Fibroblast of lung (primary cell): ENCODE measurements at places on chromosomes 5 and 9.

GRCh38 chr9:4496497-4496896, 6.2 kb downstream of the SLC1A1 start:
- DNase-seq, result no peak

DNA sequence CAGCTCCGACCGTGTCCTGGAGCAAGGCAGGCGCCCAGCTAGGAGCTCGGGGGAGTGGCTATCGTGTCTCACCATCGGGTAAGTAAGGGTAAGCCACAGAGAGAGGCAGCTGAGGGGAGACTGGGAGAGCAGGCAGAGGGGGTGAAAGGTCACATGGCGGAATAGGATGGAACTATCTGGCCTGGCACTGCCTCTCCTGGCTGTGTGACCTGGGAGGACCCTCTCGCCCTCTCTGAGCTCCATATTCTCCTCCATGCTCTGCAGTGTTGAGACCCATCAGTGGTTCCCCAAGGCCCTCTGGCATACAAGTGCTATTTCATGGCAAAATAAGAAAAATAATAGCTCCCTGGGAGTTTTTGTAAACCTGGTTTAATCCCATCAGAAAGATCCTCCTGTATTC, 43.9 kb upstream of the ASS1 start:
- DNase-seq, result no peak

DNA sequence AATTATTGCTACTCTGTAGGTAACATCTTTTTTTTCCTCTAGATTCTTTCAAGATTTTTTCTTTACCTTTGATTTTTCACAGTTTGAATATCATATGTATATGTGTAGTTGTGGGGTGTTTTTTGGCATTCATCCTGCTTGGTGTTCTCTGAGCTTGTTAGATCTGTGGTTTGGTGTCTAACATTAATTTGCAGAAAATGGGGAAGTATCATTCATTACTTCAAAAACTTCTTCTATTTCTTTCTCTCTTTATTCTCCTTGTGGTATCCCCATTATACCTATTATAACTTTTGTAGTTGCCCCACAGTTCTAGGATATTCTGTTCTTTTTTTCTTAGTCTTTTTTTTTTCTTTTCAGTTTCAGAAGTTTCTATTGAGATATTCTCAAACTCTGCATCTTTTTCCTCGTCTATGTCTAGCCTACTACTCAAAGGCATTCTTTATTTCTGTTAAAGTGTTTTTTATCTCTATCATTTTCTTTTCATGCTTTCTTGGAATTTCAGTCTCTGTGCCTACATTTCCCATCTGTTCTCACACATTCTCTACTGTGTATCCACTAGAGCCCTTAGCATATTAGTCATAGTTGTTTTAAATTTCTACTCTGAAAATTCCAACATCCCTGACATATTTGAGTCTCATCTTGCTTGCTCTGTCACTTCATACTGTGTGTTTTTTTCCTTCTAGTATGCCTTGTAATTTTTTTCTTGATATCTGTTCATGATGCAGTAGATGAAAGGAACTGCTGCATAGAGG, 60.1 kb upstream of the GNA14 start:
- peak; percentile 87 for DNase-seq

GRCh38 chr5:166553778-166554177, 1737.7 kb upstream of the WWC1 start:
- no peak for DNase-seq

GRCh38 chr9:80175286-80176150, 603.8 kb downstream of the TLE4 start:
- peak; percentile 36 for DNase-seq

DNA sequence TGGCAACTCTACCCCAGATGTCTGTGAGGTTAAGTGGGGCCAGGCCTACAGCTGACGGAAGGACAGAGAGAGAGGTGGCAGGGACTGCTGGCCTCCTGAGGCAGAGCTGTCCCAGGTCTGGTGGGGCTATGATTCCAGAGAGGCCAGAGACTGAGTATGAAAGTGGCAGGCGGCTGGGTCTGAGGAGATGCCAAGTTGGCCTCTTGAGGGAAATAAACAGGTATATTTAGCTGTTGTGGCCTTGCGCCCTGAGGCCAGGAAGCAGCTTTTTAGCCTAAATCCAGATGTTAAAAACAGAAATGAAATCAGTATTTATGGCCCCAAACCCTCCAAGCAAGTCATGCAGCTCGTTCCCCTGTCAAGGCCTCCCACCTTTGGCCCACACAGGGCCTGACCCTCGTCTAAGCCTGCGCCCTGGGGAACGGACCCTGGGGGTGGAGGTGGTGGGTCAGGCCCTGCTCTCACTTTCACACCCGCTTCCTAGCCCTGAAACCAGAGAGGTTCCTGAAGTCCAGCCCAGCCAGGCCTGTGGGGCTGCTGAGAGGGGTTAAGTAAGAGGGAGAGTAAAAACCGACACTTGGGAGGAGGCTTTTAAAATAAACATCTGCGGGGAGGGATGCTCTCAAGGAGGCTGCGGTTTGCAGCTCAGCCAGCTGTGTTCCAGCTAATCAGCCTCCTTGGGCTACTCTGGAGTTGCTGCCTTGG, 18.7 kb downstream of the PCDHGC5 start:
- peak; percentile 89 for DNase-seq

DNA sequence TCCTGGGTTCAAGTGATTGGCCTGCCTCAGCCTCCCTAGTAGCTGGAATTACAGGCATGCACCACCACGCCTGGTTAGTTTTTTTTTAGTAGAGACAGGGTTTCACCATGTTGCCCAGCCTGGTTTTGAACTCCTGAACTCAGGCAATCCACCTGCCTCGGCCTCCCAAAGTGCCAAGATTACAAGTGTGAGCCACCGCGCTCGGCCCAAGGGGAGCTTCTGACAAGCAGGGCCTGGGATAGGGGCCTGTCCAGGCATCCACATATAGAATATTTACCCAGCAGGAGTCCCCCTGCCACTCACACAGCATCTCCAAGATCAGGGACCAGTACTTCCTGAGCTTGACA, 10.1 kb downstream of the IRF1 start:
- no peak for DNase-seq

GRCh38 chr5:144024545-144024944, 145.9 kb downstream of the YIPF5 start:
- DNase-seq, result no peak

GRCh38 chr5:155926031-155926430, 400.9 kb upstream of the SGCD start:
- DNase-seq, result peak; percentile 87

DNA sequence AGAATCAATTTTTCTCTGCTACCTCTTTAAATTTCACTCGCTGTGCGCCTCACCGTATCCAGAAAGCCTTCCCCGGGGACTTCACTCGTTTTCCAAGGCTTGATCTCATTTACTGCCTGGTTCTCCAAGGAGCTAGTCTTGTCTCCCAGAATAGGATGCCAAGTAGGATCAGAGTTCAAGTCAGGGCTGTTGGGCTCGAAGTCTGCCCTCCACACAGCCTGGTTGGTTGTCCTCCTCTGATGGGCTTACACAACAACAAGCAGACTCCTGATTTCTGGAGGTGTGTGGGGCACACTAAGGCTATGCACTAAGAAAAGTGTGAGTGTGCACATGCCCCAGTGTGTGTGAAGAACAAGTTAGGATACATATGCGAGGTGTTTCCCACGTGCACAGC, 14.0 kb upstream of the TNIP1 start:
- DNase-seq, result peak; percentile 48

- no peak for DNase-seq
Measured at GRCh38 chr9:85009251-85009650, 339.7 kb downstream of the NTRK2 start.

DNA sequence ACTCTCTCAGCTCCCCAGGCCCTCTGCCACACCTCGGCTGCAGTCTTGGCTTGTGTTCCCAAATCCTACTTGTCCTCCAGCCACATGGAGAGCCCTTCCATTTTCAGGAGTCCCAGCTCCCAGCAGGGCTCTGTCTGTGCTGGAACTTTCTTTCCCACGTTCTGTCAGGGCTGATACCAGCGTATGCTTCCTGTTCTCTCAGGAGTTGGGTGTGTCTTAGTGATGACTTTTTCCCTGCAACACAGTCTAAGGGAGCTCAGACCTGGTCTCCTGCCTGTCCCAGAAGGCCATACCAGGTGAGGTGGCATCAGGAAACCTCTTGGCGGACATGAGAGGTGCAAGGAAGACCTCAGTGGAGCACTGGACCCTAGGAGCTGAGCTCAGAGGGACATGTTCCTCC, 226.5 kb downstream of the HSPA4 start:
- no peak for DNase-seq
